ENCODE measurements at places on chromosomes 5 and 9. TPM values are rescaled to one million over a fixed set of nuclear protein-coding genes. Genes with fewer than 3 reads are reported as not detected.

DNA sequence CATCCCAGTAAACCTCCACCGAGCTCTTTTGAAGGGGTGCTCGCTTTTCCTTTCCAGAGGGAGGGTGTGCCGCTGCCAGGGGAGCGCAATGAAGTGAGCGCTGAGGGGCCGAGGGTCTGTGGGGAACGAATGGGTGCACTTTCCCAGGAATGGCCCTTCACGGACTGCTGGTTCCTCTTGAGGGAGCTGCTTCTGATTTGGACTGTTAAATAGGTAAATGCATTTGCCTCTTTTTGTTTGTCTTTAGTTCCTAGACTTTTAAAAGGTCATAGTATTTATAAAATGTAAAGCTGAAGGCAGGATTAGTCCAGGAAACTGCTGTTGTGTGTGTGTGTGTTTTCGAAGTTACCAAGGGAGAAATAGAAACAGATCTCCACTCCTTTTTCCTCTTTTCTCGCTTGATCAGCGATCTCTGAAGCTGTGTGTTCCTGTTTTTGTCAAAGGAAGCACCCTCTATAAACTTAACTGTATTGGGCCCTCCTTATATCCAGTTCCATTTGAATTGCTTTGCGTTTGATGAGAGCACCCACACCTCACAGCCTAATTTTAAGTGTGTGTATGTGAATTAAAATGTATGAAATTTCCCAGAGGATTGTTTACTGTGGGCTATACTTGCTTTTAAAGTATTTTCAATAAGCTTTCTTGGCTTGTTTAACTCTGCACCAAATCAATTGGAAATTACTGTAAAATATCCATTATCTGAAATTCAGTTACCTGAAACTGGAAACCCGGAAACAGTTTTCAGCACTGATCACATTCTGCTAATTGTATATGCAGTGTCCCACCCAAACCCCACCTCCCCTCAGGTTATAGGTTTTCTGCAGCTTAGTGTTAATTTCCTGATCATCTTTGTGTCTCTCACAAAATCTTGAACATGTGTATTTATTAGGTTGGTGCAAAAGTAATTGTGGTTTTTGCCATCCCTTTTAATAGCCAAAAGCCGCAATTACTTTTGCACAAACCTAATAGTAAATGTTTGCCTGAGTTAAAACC, 966 bp downstream of the SNX2 start:
- H3K36me3 ChIP-seq: no peaks in the 10 kb centered on the region
- no peak for DNase-seq
- peaks cover 4% of the 10 kb centered on the region for H3K4me1 ChIP-seq
- H3K27me3 ChIP-seq: no peaks in the 10 kb centered on the region
- peak overlapping the region; percentile 91 for H3K27ac ChIP-seq

- DNase-seq: peak; percentile 84
- H3K27me3 ChIP-seq: no peaks in the 10 kb centered on the region
- H3K4me1 ChIP-seq: peaks cover 11% of the 10 kb centered on the region
Observed at GRCh38 chr9:16726718-16727451, 143.6 kb downstream of the BNC2 start.

- no peak overlapping the region for H3K4me3 ChIP-seq
- H3K27ac ChIP-seq: no peak overlapping the region
- no peaks in the 10 kb centered on the region for H3K4me1 ChIP-seq
- H3K27me3 ChIP-seq: no peaks in the 10 kb centered on the region
- DNase-seq: no peak
Observed at GRCh38 chr9:79403495-79403894, 168.3 kb upstream of the TLE4 start.

The AQP7 gene
- polyA plus RNA-seq: 55.6 TPM

- H3K36me3 ChIP-seq: no peaks in the 10 kb centered on the region
- H3K27ac ChIP-seq: no peak overlapping the region
- no peak overlapping the region for H3K4me3 ChIP-seq
- no peaks in the 10 kb centered on the region for H3K4me1 ChIP-seq
Observed at GRCh38 chr5:176490301-176490700, 42.1 kb downstream of the FAF2 start.

The TXNDC8 gene
- 16.7 TPM for polyA plus RNA-seq

The QRFP gene
- not detected for polyA plus RNA-seq

GRCh38 chr9:126683698-126684044, 69.9 kb downstream of the LMX1B start:
- no peak for DNase-seq
- no peaks in the 10 kb centered on the region for H3K27me3 ChIP-seq
- H3K36me3 ChIP-seq: no peaks in the 10 kb centered on the region
- H3K27ac ChIP-seq: no peak overlapping the region
- H3K4me3 ChIP-seq: no peak overlapping the region
- H3K4me1 ChIP-seq: no peaks in the 10 kb centered on the region

DNA sequence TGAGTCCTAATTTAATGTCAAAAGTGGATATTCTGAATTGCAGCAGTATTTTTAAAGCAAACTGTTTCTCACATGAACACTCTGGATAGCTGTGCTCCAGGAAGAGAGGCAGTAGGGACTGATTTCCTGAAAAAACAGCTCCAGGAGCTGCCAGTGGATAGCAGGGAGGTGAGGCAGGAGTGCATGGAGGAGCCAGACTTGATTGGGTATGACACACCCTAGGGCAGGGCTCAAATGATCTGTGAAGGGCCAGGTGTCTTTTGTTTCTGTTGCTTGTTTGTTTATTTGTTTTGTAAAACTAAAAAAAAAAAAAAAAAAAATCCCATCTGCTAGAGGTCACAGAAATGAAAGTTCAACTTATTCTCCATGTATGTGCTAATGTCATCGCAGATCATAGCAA, 83.4 kb downstream of the ADRB2 start:
- no peaks in the 10 kb centered on the region for H3K4me1 ChIP-seq
- H3K36me3 ChIP-seq: no peaks in the 10 kb centered on the region
- no peak for DNase-seq
- no peaks in the 10 kb centered on the region for H3K27me3 ChIP-seq
- H3K27ac ChIP-seq: no peak overlapping the region

- H3K27me3 ChIP-seq: no peaks in the 10 kb centered on the region
- H3K4me1 ChIP-seq: no peaks in the 10 kb centered on the region
- H3K27ac ChIP-seq: no peak overlapping the region
Observed at GRCh38 chr5:96627792-96628398, 34.3 kb upstream of the CAST start.

DNA sequence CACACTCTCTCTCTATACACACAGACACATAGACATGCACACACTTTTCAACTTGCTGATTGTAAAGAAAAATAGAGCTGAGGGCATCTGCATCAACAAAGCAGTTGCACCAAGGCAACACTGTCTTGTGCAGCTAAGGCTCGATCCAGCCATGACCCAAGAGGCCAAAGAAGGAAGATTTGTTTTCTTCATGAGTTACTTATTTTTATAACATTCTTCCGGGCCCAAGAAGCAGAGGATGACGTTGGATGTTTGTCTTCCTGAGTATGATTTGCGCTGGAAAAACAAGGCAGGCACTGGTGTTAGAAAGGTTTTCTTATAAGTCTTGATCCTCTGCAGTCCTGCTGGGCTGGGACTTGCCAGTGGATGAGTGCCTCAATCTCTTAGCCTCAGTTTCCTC, 344.1 kb downstream of the ADAMTS6 start:
- no peak overlapping the region for H3K4me3 ChIP-seq
- no peak overlapping the region for H3K27ac ChIP-seq
- H3K27me3 ChIP-seq: no peaks in the 10 kb centered on the region
- no peaks in the 10 kb centered on the region for H3K4me1 ChIP-seq
- DNase-seq: no peak
- H3K36me3 ChIP-seq: no peaks in the 10 kb centered on the region

DNA sequence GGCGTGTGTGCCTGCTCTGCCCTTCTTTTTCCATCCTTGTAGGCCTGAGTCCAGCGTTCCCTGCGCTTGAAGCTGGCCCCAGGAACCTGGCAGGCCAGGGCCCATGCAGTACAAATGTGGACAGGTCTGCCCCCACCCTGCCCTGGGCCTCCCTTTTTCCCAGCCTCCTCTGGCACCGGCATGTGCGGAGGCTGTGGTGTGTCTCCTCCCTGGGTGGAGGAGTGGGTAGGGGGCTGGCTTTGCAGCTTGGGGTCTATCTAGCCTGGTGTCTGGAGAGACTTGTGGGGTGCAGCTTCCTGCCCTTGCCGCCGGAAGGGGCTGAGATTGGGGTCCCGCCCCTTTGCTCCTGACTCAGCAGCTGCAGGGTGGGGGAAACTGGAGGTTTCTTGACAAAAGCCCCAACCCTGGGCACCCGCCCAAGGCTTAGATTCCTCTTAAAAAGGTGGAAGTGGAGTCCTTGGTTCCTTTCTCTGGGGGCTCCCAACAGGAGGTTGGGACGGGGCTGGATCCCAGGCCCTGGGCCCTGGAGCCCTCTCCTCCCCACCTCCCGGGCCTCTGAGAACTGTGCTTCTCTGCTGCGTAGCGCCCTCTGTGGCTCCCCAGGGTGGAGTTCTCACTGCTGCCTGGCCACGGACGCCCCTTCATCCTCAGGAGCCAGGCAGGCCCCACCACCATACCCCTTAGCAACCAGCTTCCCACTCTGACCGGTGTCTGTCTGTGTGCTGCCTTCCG, 18.0 kb downstream of the RXRA start:
- DNase-seq: no peak
- no peaks in the 10 kb centered on the region for H3K27me3 ChIP-seq
- peaks cover 62% of the 10 kb centered on the region for H3K4me1 ChIP-seq
- no peaks in the 10 kb centered on the region for H3K36me3 ChIP-seq
- no peak overlapping the region for H3K4me3 ChIP-seq

DNA sequence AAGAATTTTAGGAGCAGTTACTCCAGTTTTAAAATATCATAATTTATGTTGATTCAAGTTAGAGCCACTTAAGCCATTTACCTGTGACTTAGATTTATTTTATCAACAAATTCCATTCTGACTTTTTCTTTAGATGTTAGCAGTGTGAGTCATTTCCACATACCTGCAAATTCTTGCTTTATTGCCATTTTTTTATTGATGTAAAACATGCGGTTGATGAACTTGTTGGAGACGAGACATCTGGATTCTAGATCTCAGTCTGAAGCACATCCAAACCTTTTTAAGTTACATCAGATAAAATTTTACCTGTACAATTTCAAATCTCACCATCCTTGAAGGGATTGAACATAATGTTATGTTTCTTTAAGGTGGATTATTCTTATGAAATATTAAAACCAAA, 240.9 kb downstream of the IRX1 start:
- no peaks in the 10 kb centered on the region for H3K4me1 ChIP-seq
- no peak for DNase-seq
- no peak overlapping the region for H3K4me3 ChIP-seq
- no peaks in the 10 kb centered on the region for H3K27me3 ChIP-seq
- H3K36me3 ChIP-seq: no peaks in the 10 kb centered on the region
- no peak overlapping the region for H3K27ac ChIP-seq

The SLIT3 gene
- polyA plus RNA-seq: 23.2 TPM

DNA sequence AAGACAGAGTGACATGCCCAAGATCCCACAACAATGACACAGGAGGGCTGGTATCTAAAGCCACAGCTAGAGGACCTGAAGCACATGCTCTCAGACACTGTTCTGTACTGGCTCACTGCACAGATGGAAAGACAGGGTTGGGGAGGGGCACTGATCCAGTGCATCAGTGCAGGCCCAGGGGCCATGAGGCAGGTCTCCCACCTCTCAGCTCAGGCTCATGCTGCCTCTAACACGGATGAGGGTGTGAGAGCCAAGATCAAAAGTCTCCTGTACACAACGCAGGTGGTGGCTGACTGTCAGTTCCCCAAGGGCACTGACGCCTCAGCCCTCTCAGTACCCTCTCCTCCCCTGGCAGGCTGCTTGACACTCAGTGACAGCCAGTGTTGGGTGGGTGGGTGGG, 10.9 kb downstream of the RAPGEF1 start:
- no peak overlapping the region for H3K27ac ChIP-seq
- no peak overlapping the region for H3K4me3 ChIP-seq
- no peak for DNase-seq
- H3K36me3 ChIP-seq: no peaks in the 10 kb centered on the region
- no peaks in the 10 kb centered on the region for H3K27me3 ChIP-seq
- peaks cover 25% of the 10 kb centered on the region for H3K4me1 ChIP-seq

DNA sequence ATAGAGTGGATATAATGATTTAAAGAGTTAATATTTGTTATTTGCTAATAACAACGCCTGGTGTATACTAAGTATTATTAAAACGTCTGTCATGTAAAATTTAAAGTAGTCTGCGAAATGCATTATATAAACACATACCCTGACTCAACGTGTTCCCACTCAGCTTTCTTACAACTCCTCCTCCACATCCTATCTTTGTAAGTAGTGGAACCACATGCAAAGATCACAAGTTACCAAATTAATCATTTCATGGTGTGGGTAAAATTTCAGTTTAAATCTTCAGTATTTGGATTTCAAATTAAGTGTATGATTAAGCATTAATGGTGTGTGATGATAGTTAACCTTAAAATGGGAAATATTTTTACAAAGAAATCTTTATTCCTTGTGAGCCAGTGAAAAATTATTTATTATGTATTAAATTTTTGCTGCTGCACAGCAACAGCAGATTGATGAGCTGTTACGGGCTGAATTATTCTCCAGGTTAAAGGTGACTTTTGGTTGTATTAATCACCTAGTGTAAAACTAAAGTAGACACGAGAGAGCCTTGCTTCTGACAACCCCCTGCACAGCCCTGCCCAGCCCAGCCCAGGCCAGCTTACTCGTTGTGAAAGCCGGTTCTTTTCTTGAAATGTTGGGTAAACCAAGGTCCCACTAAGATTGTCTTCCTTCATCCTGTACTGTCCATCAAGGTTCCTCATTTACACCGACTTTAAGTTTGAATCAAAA, 373.5 kb downstream of the DTWD2 start:
- H3K27ac ChIP-seq: no peak overlapping the region
- no peak for DNase-seq
- H3K4me1 ChIP-seq: no peaks in the 10 kb centered on the region
- H3K4me3 ChIP-seq: no peak overlapping the region
- H3K27me3 ChIP-seq: no peaks in the 10 kb centered on the region

DNA sequence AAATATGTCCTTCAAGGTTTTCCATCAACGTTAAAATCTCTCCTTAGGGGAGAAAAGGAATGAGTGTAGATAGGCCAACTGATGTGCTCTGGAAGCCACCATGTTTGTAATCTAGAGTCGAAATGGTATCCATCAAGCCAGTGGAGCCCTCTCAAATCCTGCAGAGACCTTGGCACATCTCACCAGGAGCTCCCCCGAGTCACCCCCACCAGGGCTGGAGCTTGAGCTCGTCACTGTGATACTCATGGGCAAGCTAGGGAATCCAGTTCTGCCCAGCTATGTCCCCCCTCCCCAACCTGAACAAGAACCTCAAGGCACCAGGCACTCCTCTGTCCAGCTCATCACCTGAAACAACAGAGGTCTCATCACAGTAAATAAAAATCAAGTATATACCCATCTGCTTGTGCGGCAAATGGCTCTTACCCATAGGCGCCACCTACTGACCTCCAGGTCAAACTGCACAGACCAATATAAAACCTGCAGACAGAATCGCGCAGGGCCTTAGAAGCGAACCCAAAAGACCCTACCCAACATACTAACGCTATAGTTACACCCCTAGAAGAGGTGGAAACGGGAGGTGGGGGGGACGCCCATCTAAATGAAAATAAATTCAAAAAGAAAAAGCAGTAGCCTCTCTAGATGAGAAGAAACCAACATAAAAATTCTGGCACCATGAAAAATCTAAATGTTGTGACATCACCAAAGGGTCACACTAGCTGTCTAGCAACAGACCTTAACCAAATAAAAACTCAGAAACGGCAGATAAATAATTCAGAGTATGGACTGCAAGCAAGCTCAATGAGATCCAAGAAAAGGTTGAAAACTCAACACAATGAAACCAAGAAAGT, 75.0 kb downstream of the TTC39B start:
- H3K27me3 ChIP-seq: no peaks in the 10 kb centered on the region
- no peaks in the 10 kb centered on the region for H3K36me3 ChIP-seq
- H3K4me3 ChIP-seq: no peak overlapping the region
- no peak overlapping the region for H3K27ac ChIP-seq
- no peaks in the 10 kb centered on the region for H3K4me1 ChIP-seq

Data from testis (tissue), 5 donors.